ENCODE measurements at places on chromosomes 11 and 22.
A peak's percentile ranks its signal among the peaks of the same experiment; 100 is the strongest.

- peak; percentile 39 for DNase-seq
Observed at GRCh38 chr11:94845622-94846021, 77.5 kb downstream of the AMOTL1 start.

GRCh38 chr11:46675288-46675851 lies 25.0 kb downstream of the ARHGAP1 start:
- DNase-seq: peak; percentile 76

- no peak for DNase-seq
Observed at GRCh38 chr11:77512092-77512491, 38.2 kb upstream of the PAK1 start.

- DNase-seq: peak; percentile 59
Observed at GRCh38 chr22:38292694-38293093, 19.9 kb upstream of the TMEM184B start.

- no peak for DNase-seq
Observed at GRCh38 chr11:563812-564578, 3.2 kb downstream of the RASSF7 start.

- no peak for DNase-seq
Observed at GRCh38 chr11:117610045-117610444, 187.0 kb downstream of the DSCAML1 start.

DNA sequence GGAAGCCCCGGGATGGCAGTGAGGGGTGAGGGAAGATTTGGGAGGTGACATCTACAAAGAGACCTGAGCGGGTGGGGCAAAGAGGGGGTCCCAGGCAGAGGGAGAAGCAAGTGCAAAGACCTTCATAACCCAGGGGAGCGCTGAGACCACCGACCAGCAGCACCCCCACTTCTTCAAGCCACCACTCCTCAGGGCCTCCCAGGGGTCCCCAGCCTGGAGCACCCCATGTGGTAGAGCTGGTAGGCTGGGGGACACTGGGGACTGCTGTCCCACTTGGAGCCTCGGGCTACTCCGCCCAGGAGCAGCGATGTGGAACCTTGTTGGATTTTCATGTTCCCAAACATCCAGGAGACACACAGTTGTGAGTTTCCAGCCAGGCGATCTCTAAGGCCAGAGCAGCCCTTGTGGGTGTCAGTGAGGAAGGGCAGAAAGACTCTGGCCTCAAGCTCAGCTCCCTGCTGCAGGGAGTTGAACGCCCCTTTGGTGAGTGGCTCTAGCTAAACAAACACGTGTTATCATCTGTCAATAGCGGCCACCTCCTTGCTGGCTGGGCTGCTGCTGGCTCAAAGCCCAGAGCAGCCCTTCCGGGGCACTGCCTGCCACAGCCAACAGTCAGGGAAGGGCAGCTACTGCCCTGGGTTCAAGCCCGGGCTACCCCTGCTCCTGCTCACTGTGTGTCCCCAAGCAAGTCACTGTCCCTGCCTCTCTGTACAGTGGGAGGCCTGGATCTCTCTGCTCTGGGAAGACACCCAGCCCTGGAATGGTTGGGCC lies 25.7 kb upstream of the CHKA start:
- peak; percentile 61 for DNase-seq

- DNase-seq: no peak
Observed at GRCh38 chr11:40754297-40754696, 705.2 kb downstream of the LRRC4C start.

DNA sequence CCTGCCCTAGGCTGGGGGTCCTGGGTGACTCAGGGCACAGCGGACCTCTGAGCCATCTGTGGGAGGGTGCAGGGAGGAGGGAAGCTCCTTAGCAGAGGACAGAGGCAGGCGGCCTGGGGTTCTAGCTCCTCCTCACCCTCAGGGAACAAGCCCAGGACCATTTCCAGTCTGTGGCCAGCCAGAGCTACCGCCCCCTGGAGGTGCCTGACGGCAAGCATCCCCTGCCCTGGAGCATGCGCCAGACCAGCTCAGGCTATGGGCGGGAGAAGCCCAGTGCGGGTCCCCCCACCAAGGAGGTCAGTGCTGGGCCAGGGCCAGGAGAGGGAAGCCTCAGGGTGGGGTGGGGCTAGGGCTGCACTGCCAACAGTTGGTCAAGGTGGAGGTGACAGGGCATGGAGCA lies 26.0 kb upstream of the LRRC10B start:
- no peak for DNase-seq

GRCh38 chr22:19687561-19688300 lies 26.6 kb upstream of the SEPTIN5 start:
- no peak for DNase-seq

- DNase-seq: no peak
Observed at GRCh38 chr11:121425828-121426227, 26.3 kb upstream of the SORL1 start.

GRCh38 chr11:10108915-10109680 lies 184.9 kb downstream of the SBF2 start:
- DNase-seq: peak; percentile 68

DNA sequence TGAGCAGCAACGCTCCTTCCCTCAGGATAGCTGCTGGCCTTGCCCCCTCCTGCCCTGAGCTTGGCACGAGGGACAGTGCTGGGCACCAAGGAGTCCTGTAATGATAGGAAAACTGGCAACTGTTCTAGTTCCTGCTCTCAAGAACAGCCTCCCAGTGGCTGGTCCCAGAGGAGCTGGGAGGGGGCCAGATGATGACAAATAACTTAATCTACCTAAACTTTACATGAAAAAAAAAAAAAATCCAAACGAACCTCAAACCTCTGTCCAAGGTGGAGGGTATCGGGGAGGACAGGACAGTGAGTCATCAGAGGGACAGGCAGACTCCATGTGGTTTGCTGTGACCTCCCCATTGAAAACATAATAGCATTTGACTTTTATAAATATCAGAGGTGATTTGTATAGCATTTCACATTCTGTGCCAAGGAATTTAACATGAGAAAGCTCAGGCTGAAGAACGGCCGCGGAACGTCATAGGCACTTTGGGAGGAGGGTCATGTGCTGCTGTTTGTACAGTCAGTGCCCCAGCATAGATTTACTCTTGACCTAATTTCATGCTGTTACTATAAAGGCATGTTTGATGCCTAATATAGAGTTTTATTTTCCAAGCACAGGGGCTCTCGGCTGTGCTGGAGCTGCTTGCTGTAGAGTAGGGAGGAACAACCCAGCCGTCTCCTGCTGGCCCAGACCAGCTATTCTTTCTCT lies 98.2 kb upstream of the NNMT start:
- peak; percentile 99 for DNase-seq

GRCh38 chr22:21605887-21606564 lies 23.8 kb downstream of the YDJC start:
- no peak for DNase-seq

DNA sequence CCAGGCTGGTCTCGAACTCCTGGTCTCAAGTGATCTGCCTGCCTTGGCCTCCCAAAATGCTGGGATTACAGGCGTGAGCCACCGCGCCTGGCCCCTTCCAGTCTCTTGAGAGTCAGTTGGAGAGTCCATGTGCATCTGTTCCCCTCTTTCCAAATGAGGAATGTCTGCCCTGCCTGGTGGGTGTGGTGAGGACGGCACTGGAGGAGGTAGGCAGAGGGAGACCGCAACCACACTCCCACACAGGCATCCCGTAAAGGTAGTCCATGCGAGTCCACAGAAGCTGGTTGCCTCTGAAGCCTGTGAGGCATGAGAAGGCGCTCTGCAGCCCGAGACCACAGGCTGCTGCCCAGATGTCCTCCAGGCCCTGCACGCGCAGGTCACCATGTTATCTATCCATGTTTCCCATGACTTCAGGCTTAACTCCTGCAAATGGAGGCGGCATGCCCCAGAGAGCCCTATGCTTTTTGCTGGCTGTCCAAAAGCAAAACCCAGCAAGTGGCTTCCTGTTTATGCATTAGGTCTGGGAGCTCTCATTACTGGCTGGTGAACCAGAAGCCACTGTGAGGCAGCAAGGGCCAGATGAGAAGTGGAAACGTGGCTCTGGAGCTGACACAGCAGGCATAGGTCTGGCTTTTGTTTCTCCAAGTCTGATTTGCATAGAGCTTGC lies 43.4 kb downstream of the GRIK4 start:
- no peak for DNase-seq

GRCh38 chr22:43155789-43156188 lies 4.4 kb downstream of the TSPO start:
- no peak for DNase-seq

DNA sequence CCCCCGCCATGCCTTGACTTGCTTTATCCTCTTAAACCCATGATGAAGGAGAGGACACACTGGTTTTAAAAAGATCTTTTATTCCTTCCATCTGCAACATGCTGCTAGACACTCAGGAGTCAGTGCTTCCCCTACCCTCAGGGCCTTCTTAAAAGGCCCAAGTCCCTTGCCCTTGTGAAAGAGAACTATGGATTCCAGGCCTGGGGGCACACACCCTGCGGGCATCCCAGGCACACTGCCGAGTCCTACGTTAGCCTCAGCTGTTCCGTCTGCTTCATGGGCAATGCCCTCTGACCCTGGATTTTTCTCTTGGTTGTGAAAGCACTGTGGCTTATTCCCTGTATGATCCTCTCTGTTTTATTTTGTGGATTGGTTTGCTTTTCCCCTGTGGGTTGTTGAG lies 35.1 kb upstream of the RAB1B start:
- DNase-seq: no peak

GRCh38 chr11:1371836-1372465 lies 17.8 kb upstream of the BRSK2 start:
- no peak for DNase-seq

Data from cardiac fibroblast (primary cell).